ENCODE measurements at places on chromosomes 12 and 14. TPM values are rescaled to one million over a fixed set of nuclear protein-coding genes. Genes with fewer than 3 reads are reported as not detected.

Gene RHEBL1
- total RNA-seq, result 0.31 TPM

Gene CCDC38
- total RNA-seq, result not detected

Gene SLC10A1
- total RNA-seq, result not detected

Gene EEF1AKMT3
- total RNA-seq, result 2.1 TPM

Gene ADCY4
- 28.7 TPM for total RNA-seq

Gene FICD
- total RNA-seq, result 7.1 TPM

Gene SSTR1
- total RNA-seq, result 0.70 TPM

Gene KRT6A
- total RNA-seq, result not detected

Gene AQP2
- 1.1 TPM for total RNA-seq

- no peak for DNase-seq
These were observed 15.7 kb downstream of the NFYB start for GRCh38 chr12:104122298-104122697.

GRCh38 chr14:68426661-68427549 is 366.0 kb downstream of the ZFP36L1 start:
- DNase-seq, result no peak

DNA sequence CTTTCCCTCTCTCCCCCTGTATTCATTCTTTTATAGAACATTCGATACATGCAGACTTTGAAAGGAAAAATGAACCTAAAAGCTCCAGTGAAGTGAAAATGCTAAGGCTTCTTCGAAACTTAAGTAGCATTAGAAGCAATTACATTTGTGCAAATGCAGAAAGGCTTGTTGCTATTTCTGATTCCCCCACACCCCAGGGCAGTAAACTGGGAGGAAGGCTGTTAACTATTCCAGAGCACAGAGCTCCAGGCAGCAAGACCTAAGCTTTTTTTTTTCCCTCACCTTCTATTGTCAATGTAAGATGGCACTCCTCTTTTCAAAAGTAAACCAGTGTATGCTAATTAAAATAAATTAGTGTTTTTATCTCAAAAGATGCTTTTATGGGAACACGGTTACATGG is 448.9 kb upstream of the TBX3 start:
- no peak for DNase-seq

- DNase-seq, result no peak
These were observed 166.5 kb downstream of the PHETA1 start for GRCh38 chr12:111202237-111202915.

DNA sequence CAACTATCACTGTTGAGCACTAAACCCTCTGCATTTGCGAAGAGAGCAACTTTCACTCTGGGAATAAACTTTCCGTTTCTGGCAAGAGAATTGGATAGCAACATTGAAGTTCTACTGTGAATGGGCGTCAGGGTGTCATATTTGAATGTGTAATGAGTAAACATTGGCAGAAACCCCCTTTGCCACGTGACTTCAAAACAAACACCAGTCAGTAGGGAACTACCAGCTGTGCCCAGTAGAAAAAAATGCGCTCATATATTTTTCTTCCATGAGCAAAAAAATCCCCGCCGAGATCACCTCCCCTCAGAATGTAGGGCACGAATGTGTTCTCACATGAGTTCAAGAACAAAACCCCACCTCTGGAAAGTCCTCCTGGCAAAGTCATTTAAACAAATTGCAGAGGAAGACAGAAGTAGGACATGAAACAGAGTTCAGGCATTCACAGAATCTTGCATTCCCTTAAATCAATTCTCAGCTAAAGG is 80.6 kb downstream of the BTG1 start:
- DNase-seq, result no peak

GRCh38 chr12:117111821-117112595 is 12.8 kb upstream of the TESC start:
- no peak for DNase-seq

- no peak for DNase-seq
These were observed 40.9 kb downstream of the TRIP11 start for GRCh38 chr14:91998667-91999570.

DNA sequence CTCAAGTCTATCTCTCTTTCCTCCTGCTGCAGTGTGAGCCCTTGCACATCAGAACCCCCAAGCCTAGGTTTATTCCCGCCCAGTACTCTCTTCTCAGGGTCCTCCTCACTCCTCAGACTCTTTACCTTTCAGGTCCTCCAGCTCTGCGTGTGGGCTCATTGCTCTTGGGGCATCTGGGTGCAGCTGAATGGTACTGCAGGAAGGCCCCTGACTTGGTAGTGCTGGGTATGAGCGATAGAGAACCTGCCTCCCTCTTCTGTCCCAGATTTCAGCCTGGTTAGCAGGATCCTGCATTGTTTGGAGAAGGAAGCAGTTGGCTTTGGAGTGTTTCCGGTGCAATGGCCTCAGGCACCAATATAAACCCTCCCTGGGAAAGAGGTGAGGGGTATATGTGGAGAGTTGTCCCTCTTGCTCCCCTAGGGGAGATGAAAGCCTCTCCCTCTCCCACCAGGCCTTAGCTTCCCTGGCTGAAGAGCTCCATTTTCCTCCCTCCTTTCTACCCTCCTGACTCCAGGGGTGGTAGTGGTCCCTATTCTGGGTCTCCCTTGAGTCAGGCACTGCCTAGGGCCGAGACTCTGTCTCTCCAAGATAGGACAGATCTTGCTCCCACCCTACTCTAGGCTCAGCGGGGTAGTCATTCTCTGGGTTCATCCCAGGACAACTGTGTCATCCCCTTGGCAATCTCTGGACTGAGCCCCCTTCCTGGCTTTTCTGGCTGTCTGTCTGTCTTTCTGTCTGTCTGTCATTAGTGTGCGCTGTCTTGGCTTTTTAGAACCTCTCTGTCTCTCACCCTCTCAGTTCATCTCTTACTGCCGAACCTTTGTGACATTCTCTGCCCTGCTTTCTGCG is 3.8 kb downstream of the LRP1 start:
- no peak for DNase-seq

- no peak for DNase-seq
These were observed 73.0 kb downstream of the SERPINA3 start for GRCh38 chr14:94685166-94685581.

- DNase-seq, result no peak
These were observed 75.2 kb downstream of the SPRING1 start for GRCh38 chr12:116662612-116663144.

GRCh38 chr12:124481257-124481750 is 86.1 kb downstream of the NCOR2 start:
- DNase-seq, result peak; percentile 13

GRCh38 chr12:66036317-66036716 is 94.2 kb downstream of the LLPH start:
- DNase-seq, result peak; percentile 22

GRCh38 chr12:42469355-42470175 is 120.0 kb downstream of the PRICKLE1 start:
- no peak for DNase-seq

DNA sequence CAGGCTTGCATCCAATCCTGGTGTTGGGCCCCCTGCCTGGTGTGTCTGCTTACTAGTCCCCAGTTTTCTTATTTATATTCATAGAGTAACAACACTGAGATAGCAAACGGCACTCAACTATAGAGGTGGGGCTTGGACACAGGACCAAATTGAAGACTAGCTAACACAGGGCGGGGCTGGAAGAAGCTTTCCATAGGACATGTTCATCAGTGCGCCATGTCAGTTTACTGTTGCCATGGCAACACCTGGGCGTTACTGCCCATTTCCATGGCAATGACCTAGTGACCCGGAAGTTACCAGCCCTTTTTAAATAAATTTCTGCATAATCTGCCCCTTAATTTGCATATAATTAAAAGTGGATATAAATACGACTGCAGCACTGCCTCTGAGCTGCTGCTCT is 275.5 kb upstream of the TMEM132C start:
- no peak for DNase-seq

DNA sequence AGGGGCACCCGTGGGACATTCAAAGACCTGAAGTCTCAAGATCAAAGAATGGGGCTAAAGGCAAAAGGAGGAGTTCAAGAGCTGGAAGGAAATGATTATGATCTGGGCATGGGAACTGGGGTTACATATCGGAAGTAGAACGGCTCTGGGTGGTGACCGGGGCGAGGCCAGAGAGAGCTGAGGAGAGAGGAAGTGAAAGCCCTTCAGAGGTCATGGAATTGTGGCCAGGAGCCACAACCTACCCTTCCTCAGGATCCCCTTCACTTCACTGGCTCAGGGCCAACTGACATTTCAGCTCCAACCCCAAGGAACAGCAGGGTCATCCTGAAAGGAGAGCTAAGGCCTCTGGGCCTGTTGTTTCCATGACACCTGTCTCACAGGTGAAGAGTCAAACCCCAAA is 57.8 kb downstream of the GALNT16 start:
- peak; percentile 75 for DNase-seq

DNA sequence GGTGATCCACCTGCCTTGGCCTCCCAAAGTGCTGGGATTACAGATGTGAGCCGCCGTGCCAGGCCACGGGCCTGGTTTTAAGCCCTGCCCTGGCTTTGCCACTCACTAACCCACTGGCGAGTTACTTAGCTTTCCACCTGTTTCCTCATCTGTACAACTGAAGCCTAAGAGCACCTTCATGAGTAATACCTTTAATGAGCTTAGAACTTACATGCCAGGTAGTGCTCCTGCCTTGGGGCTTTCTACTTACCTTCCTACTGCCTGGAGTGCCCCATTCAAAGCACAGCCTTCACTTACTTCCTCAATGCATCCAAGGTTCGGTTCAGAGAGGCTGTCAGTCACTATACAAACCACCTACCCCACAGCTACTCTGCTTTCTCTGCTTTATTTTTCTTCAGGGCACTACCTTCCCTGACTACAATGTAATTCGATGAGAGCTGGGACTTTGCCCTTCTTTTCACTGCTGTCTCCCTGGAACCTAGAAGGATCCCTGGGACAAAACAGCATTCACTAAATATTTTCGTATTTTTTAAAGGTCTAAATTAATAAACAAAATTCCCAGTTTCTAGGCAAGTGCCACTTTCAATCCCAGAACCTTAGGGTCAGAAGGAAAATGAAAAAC is 13.8 kb downstream of the ZCCHC8 start:
- no peak for DNase-seq

DNA sequence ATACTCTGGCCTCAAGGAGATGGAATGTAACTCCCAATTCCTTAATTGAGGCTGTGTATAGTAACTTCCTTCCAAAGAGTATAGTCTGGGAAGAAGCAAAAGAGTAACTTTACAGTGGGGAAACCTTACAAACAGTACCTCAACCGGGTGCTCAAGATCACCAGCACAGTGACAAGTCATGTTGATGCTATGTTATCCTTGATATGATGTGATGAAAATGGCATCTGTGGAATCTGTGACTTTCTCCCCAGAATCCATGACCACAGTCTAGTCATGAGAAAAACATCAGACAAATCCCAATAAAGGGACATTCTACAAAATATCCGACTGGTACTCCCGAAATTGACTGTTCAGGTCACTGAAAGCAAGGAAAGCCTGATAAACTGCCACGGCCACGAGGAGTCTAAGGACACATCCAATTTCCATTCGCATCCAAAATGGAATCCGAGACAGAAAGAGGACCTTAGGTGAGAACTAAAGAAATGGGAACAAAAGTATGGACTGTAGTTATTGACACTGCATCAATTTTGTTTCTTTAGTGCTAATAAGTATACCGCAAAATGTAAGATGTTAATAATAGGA is 97.3 kb upstream of the FRMD6 start:
- DNase-seq, result no peak

- peak; percentile 37 for DNase-seq
These were observed at the start of gene WIF1 for GRCh38 chr12:65121049-65121955. TSS of gene WIF1 (minus strand) at chr12:65121305. CDS start at chr12:65121191, 114 bp downstream.

- DNase-seq, result no peak
These were observed 41.2 kb downstream of the SMUG1 start for GRCh38 chr12:54147606-54148005.

DNA sequence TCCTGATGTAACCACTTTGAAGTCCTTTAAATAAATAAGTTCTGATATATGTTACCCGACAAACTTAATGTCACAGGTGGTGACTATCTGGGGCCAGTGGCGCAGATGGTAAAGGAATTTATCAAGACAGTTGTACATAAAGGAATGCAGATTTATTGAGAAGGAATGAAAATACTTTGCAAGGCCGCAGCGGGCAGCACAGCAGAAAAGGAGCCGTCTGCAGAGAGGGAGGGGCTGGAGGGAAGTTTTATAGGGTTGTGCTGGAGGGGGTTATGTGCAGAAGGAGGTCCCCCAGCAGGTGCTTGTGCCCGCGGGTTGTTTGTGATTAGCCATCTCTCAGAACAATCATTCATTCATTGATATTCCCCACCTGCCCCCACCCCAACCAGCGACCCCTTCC is 17.4 kb downstream of the GPRC5D start:
- no peak for DNase-seq

GRCh38 chr12:8630131-8630530 is 17.5 kb upstream of the AICDA start:
- DNase-seq, result no peak

GRCh38 chr14:103198131-103199105 is 75.2 kb downstream of the TNFAIP2 start:
- no peak for DNase-seq

DNA sequence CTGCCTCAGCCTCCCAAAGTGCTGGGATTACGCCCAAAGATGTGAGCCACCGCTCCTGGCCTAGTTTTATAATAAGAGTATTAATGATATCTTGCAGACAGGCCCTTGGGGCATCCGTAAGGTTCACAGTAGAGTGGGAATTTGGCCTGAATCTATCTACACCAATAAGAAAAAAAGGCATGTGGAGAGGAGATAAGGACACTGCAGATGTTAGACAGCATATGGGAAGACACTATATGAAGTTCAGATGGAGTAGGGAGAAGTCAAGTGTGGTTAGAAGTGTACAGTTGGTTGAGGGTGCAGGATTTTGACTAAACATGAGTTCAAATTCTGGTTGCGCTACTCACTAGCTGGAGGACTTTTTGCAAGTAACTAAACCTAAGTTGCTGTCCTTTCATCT is 8.5 kb upstream of the TTC8 start:
- no peak for DNase-seq

DNA sequence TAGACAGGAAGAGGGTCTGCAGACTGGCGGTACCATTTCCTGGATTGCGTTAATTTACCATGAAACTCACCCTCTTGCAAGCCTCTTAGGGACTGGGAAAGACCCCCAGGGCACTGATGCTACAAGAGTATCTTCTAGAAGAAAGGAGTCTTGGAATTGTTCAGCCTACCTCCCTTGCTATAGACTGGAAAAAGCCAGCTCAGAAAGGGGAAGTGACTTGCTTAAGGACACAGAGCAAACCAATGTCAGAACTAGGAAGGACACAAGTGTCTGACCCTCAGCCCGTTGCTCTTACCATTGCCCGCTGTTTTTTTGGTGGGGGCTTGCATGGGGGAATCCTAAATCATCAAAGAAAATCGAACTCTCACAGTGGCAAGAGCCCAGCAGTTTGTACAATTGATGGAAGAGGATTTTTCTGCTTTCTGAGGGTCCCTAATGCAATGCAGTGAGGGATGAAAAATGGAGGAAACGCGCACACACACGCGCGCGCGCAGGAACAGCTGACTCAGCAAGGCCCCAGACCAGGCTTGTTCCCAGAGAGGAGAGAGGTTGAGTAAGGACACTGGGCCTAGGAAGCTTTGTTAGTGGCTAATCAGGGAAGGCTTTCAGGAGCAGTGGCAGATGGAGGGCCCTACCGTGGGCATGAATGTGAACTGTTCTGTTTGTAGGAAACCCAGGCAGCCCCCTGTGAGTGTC is 50.9 kb downstream of the RIN3 start:
- peak; percentile 24 for DNase-seq

DNA sequence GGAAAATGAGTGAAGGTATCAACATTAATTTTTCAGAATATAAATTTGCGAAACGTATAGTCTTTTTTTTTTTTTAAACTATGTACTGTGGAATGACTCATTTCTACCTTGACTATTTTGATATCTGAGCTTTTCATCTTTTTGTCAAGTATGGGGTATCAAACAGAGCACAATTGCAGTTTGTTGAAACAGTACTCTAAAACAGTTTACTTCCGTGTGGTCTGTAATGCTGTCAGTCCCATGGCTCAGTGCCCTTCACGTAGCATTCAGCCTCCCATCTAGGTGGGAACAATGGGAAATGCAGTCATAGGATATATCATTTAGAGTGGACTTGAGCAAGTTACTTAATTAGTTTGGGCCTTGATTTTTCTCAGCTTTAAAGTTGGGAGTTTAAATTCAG is 139.5 kb downstream of the ERC1 start:
- no peak for DNase-seq

Data from right cardiac atrium (tissue), 5 donors.